ENCODE measurements at places on chromosomes 3 and 15. TPM values are rescaled to one million over a fixed set of nuclear protein-coding genes. Genes with fewer than 3 reads are reported as not detected.

Gene RLBP1
- 0.28 TPM for total RNA-seq

Gene KLHL6
- total RNA-seq = not detected

Gene CHRD
- not detected for total RNA-seq

Gene CFAP92
- 0.36 TPM for total RNA-seq

Gene TOPAZ1
- not detected for total RNA-seq

Gene PATL2
- under 0.01 TPM for total RNA-seq
